ENCODE measurements at places on chromosomes 7 and 10.

DNA sequence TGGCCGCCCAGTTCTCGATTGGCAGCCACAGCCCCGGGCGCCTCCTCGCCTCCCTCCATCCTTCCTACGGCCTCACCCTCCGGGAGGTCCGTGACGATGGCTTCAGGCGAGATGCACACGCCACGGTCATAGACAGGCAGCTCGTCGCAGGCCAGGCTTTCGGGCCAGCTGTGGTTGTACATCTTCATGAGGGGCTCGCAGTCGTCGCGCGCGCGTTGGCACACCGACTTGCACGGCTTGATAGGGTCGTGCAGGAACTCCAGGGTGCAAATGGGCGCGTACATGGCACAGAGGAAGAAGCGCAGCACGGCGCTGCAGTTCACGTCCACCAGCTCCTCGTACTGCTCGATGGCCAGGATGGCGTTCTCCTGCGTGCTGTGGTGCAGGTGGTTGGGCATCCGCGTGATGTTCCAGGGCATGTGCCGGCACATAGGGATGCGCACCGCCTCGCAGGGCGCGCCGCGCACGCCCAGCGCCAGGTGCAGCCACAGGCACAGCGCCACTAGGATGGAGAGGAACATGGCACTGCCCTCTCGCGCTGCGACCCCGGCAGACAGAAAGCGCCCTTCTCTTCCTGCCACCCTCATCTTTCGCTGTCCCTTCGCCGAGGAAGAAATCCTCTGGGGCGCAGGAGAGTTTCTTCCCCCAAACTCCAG, 472 bp downstream of the SFRP4 start:
- DNase-seq = peak; percentile 21

DNA sequence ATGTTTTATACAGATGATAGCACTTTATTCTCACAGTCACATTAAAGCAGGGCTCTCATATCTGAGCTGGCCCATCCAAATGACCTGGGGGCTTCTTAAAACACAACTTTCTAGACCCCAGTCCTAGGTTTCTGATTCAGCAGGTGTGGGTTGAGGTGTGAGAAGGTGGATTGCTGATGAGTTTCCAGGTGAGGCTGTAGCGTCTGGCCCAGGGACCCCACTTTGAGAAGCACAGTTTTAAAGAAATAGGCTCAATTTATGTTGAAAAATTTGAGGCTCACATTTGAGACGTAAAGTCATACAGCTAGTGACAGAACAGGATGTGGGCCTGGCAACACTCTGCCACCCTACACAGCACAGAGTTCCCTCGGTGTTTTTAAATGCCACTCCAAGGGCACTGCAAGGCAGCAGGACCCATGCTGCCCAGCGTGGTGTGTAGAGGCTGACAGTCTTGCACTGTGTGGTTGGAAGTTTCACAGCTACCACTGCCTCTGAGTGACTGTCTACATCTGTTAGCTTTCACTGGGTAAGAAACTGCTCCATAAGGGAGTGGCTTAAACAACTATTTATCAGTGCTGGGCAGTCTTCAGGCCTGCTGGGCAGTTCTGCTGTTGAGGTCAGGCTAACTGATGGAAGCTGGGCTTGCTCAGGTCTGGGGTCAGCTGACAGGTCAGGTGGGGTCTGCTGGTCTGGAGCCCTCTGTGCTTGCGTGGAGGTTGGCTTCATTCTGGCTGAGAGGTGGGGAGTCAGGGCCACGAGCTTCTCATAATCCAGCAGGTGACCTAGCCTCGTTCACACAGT, 319.7 kb downstream of the CXCL12 start:
- no peak for DNase-seq

DNA sequence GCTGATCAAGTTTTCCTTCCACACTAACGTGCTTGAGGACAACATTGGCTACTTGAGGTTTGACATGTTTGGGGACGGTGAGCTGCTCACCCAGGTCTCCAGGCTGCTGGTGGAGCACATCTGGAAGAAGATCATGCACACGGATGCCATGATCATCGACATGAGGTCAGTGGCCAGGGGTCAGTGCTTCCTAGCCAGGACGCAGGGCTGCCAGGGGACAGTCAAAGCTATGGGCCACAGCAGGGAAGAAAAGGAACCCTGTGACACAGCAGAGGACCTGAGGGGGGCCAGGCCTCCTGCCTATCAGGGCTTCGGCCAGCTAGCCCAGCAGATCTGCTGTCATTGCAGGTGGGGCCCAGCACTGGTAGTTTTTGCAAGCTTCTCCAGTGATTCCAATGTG, 5.2 kb downstream of the RBP3 start:
- no peak for DNase-seq

DNA sequence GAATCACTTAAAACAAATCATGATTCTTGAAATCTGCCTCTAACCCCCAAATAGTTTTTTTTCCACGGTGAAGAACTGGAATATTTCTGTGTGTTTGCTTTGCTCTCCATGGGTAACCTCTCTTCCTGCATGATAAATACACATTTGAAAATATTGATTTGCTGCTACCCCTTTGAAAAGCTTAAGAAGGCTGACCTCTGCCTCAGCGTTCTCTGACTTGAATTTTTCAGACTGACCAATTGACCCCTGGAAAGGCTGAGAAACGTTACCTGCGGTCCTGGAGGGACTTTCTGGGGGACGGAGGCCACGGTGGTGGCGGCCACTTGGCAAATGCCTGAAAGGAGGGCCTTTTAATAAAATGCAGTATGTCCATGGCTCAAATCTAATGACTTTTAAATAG, 520.2 kb downstream of the LRMDA start:
- no peak for DNase-seq

- peak; percentile 47 for DNase-seq
These were observed at the start of gene GSDME for GRCh38 chr7:24757353-24758275. GSDME (minus strand) TSS chr7:24757464; CDS start chr7:24749774, 7,690 bp downstream.

DNA sequence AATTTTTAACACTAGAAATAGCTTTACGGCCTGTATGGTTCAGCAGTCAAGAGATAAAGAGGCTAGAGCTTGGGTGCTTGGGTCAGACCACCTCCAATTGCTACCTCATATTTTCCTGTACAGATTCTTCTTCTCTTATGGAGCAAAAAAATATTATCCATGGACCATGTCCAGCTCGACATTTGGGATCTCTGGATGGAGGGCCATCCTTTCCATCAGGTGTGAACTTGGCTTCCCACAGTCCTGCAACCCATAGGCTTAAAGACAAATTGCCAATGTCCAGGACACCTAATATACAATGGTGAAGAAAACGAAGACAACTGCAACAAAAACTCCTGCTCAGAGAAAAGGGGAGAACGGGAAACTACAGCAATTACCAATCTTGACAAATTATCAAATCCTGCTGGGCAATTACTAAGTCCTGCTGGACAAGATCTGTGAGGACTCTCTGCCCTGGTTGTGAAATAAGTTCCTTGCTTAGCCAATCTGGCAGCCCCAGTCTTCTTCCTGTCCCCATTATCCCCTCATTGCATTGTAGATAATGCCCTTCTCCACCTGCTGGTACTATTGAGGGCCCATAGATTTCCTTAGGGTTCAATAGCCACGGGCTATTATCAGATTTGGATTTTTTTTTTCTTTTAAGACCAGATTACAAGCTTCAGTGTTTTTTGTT, 42.0 kb upstream of the BRAF start:
- DNase-seq = no peak

DNA sequence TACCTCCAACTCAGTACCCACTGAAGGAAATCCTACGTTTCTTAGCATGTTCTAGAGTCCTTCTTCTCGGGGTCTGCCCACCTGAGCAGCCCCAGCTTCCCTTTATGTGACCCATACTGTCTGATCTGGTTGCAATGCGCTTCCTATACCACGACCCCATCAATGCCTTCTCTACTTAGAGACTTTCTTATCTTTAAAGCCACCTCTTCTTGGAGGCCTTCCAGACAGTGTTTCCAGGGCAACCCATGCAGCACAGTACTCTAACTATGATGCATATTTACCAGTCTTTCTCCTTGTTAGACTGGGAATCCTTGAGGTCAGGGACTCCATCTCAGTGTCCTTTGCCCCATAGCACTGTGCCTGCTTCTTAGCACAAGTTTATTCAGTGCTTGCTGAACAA, 54.5 kb upstream of the SLF2 start:
- no peak for DNase-seq

DNA sequence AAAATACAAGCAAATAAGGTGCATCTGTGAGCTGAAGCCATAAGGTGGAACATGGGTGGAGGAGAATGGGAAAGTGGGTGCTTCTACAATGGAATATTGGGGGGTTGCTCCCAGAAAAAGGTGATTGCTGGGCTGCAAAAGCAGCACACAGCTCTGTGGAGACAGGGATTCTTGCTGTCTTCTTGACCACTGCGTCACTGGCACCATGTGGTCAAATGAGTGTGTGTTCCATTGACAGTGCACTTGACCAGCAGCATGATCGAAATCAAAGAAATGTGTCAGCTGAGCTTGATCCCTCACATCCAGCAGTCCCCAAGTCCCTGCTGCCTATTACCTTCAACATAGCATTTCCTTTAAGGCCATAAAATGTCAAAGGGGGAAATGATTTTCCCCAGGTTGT, 56.2 kb downstream of the GPR26 start:
- DNase-seq = no peak

DNA sequence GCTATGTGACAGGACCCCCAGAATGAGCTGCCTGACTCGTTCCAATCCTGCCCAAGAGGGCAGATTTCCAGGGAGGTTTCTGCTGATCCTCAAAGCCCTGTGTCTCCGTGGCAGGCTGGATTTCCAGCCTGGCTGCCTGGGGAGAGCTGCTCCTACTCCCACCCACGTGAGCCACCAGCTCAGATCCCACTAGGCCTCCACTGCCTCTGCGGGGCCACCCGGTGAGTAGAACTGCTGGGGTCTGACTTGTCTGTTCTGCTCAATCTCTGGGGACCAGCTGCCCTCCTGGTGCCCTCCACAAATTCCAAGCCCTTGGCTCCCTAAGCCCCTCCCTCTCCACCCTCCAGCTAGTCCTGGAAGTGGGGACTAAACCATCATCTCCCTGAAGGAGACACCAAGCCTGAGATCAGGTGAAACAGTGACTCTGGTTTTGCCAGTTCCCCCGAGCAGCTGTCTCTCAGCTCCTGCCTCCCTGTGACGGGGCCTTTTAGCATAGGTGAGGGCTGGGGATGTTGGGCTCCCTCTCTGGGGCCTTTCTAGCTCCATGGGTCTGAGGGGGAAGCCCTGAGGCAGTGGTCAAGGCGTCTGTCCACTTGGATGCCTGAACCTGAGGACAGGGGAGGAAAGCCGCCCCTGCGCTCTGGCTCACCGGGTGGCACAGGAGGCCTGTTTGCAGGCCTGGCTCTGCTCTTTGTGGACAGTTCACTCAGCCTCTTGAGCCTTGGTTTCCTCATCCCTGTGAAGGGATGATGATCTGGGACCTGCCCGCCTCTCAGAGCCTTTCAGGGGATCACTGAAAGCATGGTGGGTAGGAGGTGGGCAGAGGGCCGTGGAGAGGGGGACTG, 5.6 kb downstream of the FAM241B start:
- no peak for DNase-seq

Data from globus pallidus (tissue), 1 donor.